ENCODE measurements at places on chromosomes 4 and X.

GRCh38 chr4:25814301-25815136, 48.3 kb downstream of the SEL1L3 start:
- DNase-seq: no peak

DNA sequence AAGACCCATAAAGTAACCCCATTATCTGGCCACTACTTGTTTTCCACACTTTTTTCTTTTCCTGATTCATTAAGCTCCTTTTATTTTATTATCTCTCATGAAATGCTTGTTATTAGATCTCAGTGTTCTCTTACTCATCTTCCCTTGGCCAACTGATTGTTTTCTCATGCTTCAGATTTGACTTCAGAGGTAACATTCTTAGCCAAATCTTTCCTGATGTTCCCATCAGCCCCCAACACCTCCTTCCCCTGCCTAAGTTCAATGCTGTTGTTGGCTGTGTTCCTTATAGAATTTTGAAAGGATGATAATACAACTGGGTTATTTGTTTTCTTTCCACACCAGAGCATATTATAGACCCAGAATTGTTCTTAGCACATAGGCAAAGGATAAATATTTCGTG, 75.6 kb downstream of the BMPR1B start:
- no peak for DNase-seq

GRCh38 chrX:125621588-125621927, 301.9 kb downstream of the TEX13C start:
- no peak for DNase-seq

DNA sequence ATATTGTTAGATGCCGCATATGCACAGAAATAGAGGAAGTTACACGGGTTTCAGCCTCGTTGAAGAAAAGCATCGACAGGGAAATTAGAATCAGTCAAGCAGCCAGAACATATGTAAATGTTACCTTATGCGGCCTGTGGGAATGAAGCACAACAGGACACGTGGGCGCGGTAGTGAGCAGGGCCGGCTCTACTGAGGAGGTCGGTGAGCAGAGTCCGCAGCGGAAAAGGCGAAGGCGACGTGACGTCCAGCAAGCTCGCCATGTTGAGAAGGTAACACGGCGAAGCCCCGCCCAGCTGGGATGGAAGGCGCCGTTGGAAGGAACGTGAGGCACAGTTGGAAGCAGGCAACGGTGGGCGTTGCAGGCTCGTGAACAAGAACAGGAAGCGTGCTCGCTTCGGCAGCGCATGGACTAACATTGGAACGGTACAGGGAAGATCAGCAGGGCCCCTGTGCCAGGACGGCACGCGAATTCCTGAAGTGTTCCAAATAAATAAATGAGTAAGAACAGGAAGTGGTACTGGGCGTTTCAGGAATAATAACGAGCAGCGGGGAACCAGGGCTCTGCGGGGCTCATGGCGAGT, 54.6 kb downstream of the MTNR1A start:
- no peak for DNase-seq

- no peak for DNase-seq
Measured at GRCh38 chr4:165668694-165669093, 204.3 kb upstream of the TLL1 start.

- DNase-seq: no peak
Measured at GRCh38 chr4:152374606-152375285, 161.1 kb downstream of the FBXW7 start.

DNA sequence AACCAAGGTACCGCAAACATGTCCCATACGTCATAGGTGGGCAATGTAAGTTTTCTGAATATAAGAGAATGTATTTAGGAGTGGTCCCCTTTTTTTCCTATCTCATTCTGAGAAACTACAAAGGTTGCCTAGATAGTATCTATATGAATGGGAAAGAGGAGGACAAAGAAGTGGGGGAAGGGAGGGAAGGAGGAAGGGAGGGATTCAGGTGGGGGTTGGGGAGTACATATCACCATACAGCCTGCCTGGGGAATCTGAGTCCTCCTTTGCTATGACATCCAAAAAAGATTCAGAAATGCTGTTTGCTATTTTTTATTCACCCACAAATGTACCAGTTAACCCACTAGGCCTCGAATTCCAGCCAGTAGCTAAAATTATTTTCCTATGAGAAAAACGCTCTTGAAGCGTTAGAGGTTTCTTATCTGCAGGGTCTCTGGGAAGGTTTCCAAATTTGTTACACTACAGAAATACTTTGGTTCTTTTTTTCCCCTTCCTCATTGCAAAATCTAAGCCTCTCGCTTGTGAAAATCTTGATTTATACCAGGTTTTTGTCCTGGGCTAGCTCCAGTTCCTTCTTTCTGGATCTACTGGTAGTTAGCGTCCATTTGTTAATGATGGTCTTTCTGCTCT, 212.9 kb downstream of the NSUN7 start:
- no peak for DNase-seq
